ENCODE measurements at places on chromosomes 4 and X.

DNA sequence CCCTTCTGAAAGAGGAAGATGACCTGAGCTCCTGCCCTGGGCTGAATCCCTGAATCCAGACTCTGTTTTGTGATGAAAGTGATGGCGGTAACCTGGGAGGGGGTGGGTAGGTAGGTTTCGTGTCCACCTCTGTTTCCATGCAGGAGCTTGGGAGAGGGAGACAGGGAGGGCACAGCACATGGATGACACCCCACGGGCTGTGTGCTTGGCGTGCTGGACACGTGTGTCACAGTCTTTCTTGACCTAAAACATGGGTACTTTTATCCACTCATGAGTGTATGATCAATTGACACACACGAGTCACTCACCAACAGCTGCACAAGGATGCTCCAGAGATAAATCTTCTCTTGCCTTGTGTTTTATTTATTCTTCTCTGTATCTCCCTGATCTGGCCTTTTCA is 111.5 kb downstream of the DHRSX start:
- DNase-seq: no peak

DNA sequence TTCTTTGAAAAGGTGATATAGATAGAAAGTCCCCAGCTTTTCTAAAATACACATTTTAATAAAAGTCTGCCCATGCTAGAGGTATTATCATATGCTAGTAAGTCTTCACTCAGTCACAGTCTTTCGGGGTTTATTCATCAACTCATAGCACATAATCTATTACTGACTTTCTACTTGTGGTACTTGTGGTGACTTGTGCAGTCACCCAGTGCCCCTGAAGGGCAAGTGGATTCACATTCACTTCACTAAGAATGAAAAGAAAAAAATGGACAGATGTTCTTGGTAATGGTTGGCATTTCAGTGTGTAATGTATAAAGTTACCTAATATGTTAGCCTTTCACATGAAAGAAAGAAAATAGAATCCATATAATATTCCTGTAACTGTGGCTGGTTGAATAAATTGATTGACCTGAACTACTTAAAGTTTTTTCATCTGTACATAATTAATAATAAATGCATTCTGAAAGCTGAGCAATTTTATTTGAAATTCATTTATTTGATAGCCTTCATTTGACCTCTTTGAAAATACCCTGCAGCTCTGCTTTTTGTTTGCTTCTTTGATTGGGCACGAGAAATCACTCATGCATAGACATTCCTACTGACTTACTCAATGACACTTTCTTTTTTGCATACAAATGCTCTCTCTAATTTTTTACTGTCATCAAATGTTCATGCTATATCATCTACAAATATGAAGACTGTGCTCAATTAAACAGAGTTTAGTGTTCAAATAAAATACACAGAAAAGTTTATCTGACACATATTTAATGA is 39.5 kb upstream of the ZNF330 start:
- DNase-seq: peak; percentile 63

DNA sequence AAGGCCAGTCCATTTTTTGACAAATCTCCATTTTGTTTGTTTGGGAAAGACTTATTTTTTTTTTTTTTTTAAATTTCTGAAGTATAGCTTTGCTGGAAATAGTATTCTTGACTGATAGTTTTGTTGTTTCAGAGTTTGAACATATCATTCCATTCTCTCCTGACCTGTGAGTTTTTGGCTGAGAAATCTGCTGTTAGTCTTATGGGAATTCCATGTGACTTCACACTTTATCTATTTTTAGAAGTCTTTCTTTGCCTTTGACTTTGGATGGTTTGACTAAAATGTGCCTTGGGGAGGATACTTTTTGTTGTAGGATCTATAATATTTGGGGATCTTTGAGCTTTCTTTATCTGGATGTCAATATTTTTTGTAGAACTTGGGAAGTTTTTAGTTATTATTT is 10.7 kb upstream of the ADAM29 start:
- DNase-seq: no peak

- no peak for DNase-seq
Observed at GRCh38 chrX:154979629-154980028, 42.9 kb downstream of the F8 start.

- DNase-seq: no peak
Observed at GRCh38 chrX:69510914-69511513, 6.9 kb downstream of the NALF2 start.

DNA sequence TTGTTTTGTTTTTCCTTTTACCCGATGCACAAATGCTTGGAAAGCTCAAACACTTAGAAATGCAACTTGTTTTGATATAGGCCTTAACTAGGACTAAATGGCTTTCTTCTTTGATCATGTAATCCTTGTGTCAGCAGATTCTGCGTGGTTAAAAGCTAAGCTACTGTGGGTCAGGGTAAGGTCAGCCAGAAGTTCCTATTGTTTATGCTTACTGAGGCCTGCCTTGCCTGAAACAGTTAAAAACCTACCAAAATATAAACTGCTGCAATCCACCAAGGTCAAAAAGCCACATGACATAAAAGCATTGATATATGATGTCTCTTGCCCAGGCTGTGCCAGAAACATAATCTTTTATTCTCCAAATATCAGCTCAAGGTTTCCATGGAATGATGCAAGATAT is 223.4 kb downstream of the FAM47B start:
- peak; percentile 2 for DNase-seq

- no peak for DNase-seq
Observed at GRCh38 chrX:9127986-9128385, 94.1 kb upstream of the FAM9B start.

GRCh38 chr4:6962211-6963041 is 52.8 kb downstream of the TBC1D14 start:
- DNase-seq: no peak

DNA sequence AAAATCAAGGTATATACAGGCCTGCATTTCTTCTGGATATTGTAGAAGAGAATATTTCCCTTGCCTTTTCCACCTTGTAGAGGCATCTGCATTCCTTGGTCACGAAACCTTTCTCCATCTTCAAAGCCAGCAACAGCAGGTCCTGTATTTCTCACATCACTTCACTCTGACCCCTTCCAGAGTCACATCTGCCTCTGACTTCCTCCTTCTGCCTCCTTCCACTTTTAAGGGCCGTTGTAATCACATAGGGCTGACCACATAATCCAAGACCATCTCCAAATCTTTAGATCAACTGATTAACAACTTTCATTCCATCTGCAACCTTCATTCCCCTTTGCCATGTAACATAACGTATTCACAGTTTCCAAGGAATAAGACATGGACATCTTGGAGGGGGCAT is 38.3 kb upstream of the NDP start:
- no peak for DNase-seq

- DNase-seq: no peak
Observed at GRCh38 chr4:185222598-185222997, 13.2 kb downstream of the SNX25 start.

- DNase-seq: no peak
Observed at GRCh38 chrX:65643531-65644052, 23.9 kb upstream of the MSN start.

- DNase-seq: no peak
Observed at GRCh38 chr4:144954230-144954629, 143.8 kb downstream of the ANAPC10 start.

DNA sequence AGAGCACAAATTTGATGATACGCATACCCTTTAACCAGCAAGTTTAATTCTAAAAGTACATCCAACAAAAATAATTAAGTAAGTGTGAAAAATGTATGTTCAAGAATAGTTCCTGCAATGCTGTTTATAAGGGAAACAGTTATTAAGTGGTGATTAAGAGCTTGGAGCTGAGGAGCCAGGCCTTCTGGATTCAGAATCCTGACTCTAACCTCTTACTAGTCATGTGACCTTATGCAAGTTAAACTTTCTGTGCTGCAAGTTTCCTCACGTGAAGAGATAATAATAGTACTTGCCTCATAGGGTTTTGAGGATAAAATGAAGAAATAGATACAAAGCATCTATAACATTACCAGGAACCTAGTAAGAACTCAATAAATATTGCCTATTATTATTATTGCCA is 77.7 kb downstream of the FAM13A start:
- DNase-seq: no peak

- no peak for DNase-seq
Observed at GRCh38 chr4:98969878-98970785, 25.4 kb upstream of the METAP1 start.

DNA sequence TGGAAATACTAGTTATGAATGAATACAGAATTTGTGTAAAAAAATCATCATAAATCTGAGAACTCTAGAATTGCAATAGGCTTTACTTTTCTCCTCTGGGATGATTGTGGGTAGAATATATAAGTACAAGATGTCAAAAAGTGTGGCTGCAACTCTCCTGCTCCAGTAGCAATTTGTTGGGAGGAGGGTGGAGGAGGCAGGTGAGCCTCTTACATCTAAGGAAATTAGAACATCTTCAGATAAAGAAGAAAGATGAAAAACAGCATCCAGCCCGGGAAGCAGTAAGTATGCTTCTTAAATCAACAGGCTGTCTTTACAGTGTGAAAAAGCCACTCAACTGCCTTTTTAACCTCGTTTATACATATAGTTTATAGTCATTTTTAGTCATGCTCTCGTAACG is 83.7 kb downstream of the ATP8A1 start:
- no peak for DNase-seq

DNA sequence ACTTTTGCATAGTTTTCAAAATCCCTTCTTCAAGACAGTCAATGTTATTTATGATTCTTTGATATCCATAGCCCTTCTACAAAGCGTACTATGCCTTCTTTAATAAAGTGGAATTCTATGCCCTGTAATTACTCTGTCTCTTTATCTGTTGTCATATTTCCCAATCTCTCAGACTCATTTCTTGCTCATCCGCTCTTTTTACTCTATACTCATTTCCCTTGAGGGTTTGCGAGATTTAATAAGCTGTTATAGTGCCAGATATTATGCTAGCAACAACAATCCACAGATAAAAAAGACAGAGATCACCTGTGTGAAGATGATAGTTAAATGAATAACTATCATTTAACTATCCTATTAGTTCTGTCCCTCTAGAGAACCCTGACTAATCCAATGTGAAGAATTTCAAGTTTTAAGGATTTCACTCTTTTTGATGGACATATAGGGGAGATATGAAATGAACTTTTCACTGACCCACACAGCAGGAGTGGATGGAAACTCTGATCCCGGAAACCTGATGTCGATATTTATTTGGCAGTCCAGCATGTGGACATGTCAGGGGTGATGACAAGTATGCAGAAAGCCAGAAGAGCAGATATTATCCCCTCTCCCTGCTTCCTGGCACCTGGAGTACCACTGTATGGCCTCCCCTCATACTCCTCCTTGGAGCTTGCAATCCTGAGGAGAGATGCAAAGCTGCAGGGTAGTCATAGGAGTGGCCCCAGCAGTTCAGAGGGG is 49.7 kb downstream of the TMEM156 start:
- no peak for DNase-seq

- no peak for DNase-seq
Observed at GRCh38 chrX:110276778-110277177, 41.1 kb downstream of the AMMECR1 start.

DNA sequence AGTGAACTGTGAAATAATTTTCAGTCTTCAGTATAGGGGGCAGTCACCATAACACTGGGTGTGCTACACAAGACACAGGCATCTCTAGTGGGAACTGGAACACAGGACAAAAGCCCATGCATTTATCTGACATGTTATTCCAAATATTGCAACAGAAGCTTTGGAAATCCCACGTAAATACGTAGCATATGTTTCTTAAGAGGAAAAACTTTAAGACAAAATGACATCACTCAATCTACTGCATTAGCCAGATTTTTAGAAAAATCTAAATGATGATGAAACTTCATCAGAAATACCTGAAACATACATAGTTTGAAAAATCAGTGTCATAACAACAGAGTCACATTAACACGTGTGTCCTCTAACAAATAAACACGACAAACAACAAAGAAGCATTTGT is 14.5 kb downstream of the SHISA3 start:
- no peak for DNase-seq

DNA sequence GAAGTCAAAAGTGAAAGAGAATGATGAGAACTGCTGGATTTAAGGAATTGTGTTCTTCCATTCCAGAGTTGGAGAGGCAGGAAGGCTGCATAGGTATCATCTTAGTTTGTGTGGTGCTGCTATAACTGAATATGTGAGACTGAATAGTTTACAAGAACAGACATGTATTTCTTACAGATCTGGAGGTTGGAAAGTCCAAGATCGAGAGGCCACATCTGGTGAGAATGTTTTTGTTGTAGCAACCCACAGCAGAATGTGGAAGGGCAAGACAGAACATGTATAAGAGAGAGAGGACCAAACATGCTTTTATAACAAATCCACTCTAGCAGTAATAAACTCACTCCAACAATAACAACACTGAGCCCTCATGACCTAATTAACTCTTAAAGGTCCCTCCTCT is 408.6 kb downstream of the FAM47B start:
- no peak for DNase-seq

- DNase-seq: no peak
Observed at GRCh38 chrX:155070663-155070974, 317 bp downstream of the CMC4 start.

DNA sequence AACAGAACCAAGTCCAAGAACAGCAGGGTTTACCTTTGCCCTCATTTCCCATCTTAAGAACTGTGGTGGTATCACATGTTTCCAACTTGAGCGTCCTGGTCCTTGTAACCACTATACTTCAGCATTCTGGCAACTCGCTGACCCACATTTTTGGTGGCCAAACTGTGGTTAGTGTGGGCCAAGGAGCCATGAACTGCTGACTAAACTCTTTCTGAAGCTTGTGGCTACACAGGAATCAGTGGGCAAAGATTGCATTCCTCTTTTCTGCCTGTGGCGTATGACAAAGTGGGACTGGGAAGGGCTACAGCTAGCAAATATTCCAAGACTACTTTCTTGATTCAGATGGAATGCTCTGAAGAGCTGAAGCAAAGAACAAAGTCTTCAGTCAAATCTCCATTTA is 106.3 kb upstream of the MID1 start:
- DNase-seq: peak; percentile 56

- DNase-seq: peak; percentile 51
Observed at GRCh38 chrX:135973548-135974278, at the start of gene MMGT1. Gene MMGT1 (minus strand): TSS chrX:135973988. CDS start chrX:135973675, 313 bp downstream.

GRCh38 chr4:93855926-93856325 is 27.4 kb downstream of the ATOH1 start:
- DNase-seq: no peak

GRCh38 chr4:151905197-151905596 is 144.4 kb upstream of the GATB start:
- no peak for DNase-seq

DNA sequence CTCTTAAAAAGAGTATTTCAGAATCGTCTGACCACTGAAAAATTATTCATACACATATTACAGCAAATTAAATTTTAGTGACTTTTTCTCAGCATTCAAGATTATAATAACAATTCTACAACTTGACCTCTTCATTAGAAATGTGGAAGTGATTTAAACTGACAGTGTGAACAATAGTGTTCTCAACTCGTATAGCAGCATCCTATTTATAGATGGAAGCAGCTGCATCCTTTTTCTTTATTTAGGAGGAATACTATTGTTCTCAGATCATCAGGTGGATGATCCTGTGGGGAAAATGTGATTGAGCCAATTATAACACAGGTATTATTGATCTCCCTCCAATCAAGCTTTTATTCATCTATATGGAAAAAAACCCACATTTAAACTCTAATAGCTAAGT is 56.7 kb downstream of the RAPGEF2 start:
- no peak for DNase-seq
